ENCODE measurements at places on chromosomes 7 and 10.

GRCh38 chr7:2025188-2025587 is 207.6 kb downstream of the MAD1L1 start:
- DNase-seq: no peak

DNA sequence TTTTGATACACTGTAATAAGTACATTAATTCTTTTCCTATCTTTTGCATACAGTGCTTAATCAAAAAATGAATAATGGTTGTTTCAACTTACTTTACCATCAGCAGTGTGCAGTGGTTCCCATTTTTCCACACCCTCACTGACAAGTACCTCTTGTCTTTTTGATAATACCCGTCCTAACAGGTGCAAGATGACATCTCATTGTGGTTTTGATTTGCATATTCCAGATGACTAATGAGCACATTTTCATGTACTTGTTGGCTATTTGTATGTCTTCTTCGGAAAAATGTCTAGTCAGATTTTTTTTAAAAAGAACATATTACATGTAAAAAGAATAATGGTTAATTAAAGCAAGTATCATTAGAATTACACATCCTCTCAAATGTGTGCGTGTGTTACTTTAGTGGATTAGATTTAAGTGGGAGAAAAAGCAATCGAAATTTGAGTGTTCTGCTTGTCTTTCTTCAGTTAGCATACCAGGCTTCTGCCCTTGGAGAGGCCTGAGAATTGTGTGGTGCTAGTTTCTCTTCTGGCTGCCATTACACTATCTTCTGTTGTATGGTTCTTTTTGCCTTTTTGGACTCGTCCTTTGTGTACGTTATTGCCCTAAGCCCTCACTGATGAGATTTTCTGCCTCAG is 291.2 kb downstream of the AUTS2 start:
- DNase-seq: no peak

- no peak for DNase-seq
Measured at GRCh38 chr10:21122907-21123306, 225.8 kb upstream of the NEBL start.

DNA sequence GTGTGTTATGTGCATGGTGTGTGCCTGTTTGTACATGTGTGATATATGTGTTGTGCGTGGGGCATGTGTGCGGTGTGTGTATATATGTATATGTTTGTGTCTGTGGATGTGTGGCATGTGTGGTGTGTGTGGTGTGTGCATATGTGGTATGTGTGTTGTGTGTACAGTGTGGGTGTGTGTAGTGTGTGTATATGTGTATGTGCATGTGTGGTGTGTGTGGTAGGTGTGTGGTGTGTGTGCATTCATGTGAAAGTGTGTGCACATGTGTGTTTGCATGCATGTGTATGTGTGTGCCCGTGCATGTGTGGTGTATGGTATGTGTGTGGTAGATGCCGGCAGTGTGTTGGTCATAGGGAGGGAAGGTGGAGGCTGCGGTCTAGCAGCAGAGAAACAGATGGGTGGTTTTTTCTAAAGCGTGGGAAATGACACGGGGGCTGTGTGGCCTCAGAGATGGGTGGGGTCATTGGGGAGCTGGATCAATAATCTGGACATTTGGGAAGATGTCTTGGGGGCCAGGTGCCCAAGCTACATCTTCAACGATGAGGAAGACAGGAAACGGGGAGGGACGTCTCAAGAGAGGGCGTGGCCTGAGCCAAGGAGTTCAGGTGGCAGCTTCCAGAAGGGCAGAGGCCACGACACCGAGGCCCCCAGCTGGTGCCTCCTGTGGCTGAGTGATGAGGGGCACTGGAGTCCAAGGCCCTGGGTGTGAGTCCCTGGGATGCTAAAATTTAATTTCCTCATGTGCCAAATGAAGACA is 481.3 kb downstream of the DNAJB6 start:
- no peak for DNase-seq

GRCh38 chr7:73741600-73741999 is 3.0 kb upstream of the ABHD11 start:
- DNase-seq: no peak

DNA sequence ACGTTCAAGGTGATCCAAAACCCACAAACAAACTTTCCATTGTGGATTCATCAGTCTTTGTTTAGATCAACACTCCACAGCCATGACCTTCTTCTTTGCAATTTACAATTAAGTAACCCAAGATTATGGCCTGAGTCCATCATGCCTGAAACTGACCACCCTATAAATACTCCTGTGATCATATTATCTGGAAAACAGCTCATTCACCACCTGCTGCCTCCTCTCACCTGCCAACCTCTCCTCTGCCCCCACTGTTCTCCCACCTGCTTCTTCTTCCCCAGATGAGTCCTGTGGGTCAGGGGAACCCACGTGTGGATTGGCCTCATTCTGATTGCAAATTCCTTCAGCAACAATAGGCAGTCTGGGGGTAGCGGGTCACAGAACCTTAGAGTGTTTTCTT is 81.4 kb downstream of the ABLIM1 start:
- no peak for DNase-seq

- no peak for DNase-seq
Measured at GRCh38 chr7:42426163-42426562, 189.2 kb upstream of the GLI3 start.

DNA sequence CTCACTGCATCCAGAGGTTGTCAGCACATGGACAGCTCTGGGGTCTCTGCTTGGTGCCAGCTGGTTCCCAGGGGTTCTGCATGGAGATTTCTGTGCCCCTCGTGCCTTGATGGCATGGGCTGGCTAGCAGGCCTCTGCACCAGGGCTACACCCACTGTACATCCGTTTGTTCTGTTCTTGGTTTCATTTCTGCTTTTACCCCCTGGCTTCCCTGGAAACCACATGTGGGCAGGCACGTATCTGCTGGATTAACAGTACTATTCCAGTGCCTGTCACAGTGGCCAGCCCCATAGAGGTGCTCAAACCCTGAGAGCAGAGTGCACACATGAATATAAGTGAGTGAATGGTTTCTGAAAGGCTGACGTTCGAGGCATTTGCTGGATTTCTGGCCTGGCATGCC is 207.2 kb upstream of the GPR26 start:
- no peak for DNase-seq

DNA sequence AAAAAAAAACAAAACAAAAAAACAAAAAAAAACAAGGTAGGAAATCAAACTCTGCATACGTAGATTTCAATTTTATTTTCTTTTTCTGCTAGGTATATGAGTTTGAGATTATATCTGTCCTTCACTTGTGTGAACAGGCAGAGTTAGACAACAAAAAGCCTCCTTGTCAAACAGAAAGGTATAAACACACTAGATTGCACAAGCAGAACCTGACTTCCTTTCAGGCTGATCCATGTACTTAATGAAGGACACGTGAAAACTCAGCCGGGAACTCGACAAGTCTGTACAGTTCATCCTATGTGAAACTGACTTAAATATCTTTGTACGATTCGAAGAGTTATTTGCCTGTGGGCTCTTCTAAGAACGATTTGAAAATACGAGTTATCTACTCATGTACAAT is 254.1 kb downstream of the ARL4A start:
- no peak for DNase-seq
